Fibroblast of skin of right quadriceps (primary cell): ENCODE measurements at places on chromosomes 1 and 21.
A peak's percentile ranks its signal among the peaks of the same experiment; 100 is the strongest.

DNA sequence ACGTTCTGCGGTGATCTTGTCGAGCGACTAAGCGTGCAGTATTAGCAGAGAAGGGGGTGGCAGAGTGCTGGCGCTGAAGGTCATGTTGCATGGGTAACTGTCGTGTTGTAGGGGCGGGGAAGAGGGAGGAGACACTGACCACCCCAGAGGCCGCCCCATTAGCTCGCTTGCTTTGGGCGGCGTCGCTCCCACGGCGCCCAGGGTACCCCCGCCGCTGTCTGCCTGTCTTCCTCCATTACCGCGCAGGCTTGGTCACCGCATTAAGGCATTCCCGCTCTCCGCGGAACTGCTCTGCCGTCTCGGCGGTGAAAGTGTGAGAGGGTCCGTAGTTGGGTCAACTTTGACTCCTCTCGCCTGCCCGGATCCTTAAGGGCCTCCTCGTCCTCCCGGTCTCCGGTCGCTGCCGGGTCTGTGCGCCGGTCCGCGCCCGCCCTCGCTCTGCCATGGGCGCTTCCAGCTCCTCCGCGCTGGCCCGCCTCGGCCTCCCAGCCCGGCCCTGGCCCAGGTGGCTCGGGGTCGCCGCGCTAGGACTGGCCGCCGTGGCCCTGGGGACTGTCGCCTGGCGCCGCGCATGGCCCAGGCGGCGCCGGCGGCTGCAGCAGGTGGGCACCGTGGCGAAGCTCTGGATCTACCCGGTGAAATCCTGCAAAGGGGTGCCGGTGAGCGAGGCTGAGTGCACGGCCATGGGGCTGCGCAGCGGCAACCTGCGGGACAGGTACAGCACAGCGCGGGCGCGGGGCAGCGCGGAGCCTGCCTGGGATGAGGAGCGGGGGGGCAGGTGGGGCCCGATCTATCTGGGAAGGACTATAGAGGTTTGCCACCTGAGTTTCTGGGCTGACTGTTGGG lies at the start of gene MTARC2:
Gene MTARC2 (plus strand): TSS at position 234 of the 846 bp plus-strand sequence. CDS start 210 bp downstream, at position 444.
- peak; percentile 51 for DNase-seq

- peak; percentile 60 for DNase-seq
These were observed 34.6 kb upstream of the NID1 start for GRCh38 chr1:236099355-236099974.

DNA sequence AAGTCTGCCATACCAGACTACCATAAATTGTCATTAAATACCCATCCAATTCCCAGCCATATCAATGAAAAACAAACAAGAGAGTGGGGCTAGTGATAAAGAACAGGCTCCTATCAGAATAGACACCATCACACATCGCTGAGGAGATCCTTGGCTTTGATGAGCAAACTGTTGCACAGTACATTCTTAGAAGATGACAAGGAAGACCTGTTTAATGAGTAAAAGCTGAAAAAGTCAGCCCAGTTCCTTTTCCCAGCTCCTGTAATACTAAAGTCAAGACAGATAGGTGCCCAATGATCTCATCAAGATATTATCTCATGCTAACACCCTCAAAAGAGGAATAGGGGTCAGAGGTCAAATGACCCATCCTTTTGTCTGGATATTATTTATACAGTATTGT lies 164.5 kb upstream of the COA6 start:
- no peak for DNase-seq

DNA sequence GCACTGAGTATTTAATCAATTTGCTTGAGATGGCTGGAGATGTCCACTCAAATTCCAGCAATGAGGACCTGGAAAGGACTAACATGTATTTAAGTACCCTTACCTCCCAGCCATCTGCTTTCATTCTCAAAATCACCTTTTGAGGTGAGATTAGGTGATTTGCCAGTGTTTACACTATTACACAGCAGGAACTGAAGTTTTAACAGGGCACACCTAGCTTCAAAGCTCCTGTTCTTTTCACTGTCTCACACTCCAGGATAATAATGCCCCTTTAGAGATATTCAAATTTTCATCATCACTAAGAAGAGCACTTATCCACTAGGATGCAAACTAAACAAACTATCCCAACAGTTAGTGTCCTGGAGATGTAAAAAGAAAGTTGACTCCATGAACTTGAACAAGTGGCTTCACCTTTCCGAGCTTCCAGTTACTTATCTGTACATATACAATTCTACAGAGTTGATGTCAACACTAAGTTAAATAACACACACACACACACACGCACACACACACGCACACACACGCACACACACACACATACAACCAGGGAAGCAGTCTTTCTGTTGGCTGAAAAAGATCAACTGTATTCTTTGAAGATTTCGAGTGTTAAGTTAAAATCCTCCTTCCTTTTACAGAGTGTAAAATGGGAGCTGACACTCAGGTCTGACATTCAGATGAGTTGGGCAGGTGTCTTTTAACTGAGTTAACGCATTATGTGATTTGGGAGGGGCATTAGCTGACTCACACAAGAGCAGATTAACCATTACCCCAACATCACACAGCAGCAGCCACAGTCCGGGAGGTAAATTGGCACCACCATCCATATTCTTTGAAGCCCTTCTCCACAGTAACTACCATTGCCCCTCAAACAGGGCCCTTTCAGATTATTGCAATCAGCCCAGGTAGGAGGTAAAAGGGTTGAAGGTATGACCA lies 15.5 kb upstream of the JAK1 start:
- no peak for DNase-seq

DNA sequence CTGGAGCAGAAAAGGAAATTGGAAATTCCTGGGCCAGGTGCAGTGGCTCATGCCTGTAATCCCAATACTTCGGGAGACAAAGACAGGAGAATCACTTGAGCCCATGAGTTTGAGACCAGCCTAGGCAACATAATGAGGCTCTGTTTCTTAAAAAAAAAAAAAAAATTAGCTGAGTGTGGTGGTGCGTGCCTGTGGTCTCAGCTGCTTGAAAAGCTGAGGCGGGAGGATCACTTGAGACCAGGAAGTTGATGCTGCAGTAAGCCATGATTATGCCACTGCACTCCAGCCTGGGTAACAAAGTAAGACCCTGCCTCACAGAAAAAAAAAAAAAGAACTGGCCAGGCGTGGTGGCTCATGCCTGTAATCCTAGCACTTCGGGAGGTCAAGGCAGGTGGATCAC lies 56.7 kb downstream of the SRSF11 start:
- DNase-seq = no peak

GRCh38 chr1:147611021-147611426 lies 59.3 kb downstream of the ACP6 start:
- DNase-seq = no peak

DNA sequence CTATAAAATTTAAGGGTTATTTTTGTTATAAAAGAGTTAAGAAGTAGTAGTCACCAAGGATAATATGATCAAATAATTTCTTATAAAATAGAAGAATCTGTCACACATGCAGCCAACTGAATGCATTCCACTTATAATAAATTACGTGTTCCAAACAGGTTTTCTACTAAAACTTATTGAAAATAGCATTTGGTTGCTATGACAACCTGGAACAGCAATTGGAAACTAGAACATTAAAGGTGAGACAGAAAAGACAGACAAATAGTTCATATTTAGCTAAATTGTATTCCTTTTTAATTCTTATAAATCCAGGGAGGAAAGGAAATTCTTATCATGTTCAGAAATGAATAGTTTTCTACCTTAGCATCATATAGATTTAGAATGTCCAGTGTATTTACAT lies 9.1 kb upstream of the CHODL start:
- no peak for DNase-seq

- no peak for DNase-seq
These were observed 248.9 kb downstream of the FGGY start for GRCh38 chr1:59545830-59546229.

DNA sequence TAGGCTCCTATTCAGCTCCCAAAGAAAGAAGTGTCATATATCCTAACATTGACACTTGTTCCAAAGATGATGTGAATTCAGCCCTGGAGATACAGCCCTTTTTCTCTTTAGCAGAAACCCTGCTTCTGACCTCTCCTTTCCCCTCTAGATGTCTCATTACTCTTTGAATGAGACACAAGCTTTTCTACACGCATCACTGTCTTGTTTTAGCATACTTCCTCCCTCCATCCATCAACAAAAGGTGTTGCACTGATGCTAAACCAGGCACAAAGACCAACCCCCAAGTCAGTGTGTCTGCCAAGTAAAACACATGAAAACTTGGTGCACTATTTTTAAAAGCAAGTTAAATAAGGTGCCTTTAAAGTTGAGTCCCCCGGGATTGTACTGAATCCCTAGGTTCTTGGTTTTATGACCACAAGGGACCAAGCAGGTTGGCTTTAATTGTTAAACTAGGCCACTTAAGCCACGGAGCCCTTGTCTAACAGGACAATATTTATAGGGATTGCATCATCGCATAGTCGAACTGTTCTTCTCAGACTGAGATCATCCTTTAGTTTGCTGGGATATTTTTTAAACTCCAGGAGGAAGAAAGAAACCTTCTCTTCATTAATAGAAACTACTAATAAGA lies 101.0 kb upstream of the GUCA2B start:
- no peak for DNase-seq

DNA sequence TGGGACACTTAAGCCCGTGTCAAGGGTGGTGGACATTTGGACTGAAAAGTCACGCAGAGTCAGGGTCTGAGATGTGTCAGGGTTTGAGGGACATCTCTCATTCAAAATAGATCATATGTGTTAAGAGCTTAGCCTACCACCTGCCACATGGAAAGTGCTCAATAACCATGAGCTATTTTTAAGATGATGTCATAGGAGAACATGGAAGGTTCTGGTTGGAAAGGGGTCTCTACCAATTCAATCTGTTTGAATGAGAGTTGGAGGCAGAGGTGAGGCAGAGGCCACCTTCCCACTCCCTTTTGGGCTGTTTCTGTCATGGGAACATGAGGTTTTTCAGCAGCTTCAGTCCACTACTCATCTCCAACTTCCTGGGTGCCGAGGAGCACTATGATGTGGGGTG lies 239.9 kb downstream of the GRIK3 start:
- DNase-seq = no peak

DNA sequence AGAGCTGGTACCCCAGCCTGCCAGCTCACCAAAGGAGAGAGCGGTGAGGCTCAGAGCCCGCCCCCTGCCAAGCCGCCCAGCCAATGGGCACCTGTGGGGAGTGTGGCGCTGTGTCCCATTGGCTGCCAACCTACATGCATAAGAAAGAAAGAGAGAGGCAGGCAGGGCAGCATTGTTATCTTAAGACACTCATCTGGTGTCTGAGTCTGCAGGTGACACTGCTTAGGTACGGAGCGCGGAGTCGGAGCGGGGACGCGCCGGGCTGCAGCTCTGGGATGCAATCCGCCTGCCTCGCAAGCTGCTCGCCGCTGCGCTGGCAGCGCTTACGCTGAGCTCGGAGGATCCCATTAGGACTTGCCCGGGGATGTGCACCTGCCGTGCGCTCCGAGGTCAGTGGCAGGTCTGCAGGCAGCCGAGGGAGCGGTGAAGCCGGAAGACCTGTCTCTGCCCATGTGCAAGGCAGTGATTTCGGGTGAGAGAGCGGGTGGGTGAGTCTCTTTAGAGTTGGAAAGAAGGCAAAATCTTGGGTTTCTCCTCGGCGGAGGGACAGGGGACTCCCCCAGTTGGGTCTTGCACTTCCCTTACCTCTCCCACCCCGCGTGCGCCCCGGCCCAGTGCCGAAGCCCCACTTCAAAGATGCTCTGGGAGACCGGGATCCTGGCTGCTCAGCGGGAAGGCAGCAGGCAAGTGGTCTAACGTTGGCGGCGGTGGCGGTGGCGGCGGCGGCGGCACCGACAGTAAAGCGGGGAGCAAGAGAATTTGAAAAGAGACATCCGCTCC lies at the start of gene BRINP2:
Gene BRINP2 (plus strand): TSS at position 203 of the 780 bp plus-strand sequence. CDS start 58,919 bp downstream, outside the sequence.
- peak; percentile 21 for DNase-seq

DNA sequence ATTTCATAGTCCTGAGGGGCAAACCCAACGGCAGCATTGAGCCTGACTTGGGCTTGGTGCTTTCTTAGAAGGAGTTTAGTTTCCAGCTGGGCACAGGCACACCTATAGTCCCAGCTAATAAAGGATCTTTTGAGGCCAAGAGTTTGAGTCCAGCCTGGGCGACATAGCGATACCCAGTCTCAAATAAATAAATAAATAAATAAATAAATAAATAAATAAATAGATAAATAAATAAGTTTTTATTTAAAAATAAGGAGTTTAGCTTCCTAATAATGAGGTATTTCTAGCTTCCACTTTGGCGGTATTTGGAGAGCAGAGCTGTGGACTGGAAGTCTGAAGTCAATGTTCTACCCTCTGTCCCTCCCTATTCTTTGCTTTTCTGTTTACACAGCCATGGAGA lies 186.6 kb downstream of the URB2 start:
- no peak for DNase-seq

DNA sequence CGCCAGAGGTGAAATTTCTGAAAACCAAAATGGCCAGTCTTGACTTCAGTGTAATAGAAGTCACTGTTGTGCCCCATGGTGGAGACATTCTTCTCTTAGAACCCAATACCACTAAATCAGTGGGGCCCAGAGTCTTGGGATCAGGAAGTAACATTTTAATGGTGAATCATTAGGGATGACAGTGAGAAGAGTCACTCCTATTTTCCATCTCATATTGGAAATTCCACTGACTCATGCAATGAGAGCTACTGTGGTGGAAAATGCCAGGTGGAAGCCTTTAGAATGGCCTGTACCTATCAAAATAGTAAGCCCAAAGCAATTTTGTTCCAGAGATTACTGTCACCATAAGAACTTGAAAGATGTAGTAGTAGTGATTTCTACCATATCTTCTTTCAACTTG lies 20.6 kb upstream of the PPM1J start:
- DNase-seq = peak; percentile 86

- no peak for DNase-seq
These were observed 187.7 kb upstream of the SGIP1 start for GRCh38 chr1:66346057-66346795.

DNA sequence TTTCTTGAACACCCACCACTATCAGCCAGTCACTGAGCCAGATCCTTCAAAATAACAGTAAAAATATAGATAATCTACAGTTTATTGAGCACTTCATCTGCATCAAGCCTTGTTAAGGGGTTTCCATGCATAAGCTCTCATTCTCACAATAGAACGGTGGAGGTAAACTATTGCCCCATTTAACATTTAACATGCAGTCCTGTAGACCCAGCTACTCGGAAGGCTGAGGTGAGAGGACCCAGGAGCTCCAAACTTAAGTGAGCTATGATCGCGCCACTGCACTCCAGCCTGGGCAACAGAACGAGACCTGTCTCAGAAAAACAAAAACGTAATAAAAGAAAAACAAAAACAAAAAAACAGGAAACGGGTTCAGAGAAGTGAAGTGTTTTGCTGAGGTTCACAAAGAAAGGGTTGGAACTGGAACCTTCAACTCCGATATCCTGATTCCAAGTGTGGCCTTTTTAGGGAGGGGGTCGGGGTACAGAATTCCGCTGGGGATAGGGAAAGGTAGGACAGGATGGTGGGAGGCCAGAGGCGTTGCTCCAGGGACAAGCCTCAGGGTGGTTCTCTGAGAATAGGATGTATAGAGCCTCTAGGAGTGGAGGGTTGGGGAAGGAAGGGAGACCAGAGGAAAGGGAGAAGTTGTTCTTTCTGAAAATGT lies 11.6 kb upstream of the SESN2 start:
- DNase-seq = no peak

GRCh38 chr1:26733982-26734381 lies 38.2 kb downstream of the ARID1A start:
- peak; percentile 86 for DNase-seq

GRCh38 chr1:202049129-202049528 lies 38.7 kb downstream of the ELF3 start:
- DNase-seq = no peak
